ENCODE measurements at places on chromosomes 5 and 9.

DNA sequence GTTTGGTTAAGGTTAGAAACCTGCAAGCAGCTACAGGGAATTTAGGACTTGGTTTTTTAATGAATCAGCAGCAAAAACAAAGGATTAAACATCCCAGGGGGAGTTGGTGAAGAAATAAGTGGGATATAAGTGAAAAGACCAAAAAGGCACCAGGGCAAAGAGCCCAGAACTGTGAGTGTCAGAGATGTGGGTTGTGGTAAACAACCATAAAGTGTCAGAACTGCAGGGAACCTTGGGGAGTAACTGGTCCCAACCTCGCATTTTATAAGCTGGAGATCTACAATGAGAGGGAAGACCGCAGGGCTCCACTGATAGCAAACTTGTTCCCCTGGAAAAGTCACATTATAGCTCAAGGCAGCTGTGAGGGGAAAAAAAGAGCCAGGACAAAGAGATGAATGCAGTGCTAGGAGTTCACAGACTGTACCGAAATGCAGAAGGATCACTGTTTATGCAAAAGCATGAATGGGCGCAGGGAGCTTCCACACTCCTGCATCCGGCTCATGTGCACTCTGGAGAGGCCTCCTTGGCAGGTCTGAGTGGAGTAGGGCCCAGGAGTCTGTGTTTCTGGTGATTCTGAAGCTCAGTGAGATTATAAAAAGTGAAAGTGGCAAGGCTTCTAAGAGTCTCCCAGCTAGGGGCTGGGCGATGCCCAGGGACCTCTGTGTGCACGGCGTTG is 156.3 kb downstream of the GOLPH3 start:
- no peak for DNase-seq

- no peak for DNase-seq
These were observed 84.4 kb downstream of the ADRB2 start for GRCh38 chr5:148910686-148911361.

DNA sequence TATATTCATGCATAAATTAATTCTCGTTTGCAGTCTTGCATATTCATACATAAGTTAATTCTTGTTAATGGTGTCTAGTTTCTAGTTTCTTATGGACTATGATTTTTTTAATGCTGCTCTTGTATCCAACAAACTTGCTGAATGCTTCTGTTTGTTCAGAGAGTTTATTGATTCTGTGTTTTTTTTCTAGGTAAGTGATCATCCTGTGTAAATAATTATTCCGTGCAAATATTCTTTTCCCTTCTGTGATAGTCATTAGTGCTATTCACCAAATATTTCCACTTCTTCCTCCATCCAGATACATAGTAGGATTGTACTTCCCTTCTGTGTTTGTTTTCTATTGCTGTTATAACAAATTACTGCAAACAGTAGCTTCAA is 35.8 kb upstream of the SHISAL2B start:
- DNase-seq: no peak

DNA sequence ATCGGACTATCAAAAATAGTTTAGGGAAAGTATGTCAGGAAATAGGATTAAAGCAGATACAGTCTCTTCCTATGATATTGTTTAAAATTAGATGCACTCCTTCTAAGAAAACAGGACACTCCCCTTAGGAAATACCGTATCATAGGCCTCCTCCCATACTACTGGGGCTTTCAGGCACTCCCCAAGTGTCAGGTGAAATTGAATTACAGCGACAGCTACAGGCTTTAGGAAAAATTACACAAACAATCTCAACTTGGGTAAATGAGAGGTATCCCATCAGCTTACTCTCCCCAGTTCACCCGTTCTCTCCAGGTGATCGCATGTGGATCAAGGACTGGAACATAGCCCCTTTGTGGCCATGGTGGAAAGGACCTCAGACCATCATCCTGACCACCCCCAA is 110.4 kb upstream of the EPB41L4A start:
- no peak for DNase-seq

DNA sequence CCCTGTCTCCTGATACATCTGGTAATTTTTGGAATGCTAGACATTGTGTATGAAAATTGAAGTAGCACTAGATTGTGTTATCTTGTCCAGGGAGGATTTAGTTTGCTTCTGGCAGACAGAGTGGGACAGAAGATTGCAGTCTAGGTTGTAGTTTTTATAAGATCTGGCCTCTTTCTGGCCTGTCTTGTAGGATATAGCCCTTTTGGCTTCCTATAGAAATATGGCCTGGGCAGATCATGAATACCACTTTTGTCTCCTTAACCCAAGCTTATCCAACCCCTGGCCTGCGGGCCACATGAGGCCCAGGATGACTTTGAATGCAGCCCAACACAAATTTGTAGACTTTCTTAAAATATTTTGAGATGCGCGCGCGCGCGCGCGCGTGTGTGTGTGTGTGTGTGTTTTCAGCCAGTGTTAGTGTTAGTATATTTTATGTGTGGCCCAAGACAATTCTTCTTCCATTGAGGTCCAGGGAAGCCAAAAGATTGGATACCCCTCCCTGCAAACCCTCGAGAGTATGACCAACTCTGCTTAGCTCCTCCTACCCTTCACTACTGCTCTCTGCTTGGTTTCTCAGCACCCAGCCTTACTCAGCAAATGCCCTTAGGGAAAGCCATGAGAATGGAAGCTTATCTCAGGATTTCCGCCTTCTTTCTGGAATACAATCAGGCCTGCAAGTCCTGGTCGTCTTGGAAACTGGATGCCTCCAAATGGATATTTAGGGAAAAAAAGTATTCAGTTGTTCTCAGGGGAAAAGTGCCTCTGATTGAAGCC is 26.5 kb downstream of the ANKRD33B start:
- peak; percentile 60 for DNase-seq

DNA sequence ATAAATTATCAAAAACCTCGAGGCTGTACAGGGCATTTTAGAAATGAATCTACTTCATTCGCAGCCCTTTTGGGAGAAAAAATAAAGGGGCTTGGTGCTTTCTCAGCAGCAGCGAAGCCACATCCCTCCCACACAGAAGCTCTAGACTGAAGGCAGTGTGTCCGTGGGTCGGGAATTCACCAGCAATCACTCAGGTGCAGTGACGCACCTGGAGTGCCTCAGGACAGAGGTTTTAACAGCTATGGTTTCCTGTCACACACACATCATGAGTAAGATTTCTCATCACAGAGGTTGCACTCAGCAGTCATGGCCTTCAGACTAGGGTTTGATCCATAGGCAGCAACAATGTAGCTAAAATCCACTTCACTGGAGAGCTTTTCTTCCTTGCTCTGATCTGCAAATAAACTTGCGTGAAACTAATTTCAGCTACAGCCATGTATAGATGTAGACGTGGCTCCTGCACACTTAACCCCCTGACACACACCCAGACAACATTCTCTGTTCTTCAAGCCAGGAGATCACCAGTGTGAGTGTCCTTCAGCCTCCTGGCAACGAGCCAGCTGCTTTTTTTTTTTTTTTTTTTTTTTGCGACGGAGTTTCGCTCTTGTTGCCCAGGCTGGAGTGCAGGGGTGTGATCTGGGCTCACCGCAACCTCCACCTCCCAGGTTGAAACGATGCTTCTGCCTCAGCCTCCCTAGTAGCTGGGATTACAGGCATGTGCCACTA is 34.8 kb downstream of the DYNC2I2 start:
- no peak for DNase-seq

DNA sequence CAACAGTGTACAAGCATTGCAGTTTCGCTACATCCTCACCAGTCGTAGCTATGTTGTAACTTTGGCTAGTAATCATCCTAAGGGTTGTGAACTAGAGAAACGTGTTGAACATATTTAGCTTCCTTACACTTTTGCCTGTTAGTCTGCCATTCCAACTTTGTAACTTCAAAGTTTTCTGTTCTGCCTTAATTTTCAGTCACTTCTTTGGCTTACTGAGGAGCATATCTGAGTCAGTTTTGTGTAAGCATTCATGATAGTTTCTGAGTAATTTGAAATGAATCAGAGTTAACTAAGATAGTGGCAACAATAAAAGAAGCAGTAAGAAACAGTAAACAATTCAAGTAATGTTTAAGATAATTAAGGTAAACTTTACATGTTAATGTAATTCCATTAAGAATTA is 58.9 kb upstream of the MCCC2 start:
- no peak for DNase-seq

DNA sequence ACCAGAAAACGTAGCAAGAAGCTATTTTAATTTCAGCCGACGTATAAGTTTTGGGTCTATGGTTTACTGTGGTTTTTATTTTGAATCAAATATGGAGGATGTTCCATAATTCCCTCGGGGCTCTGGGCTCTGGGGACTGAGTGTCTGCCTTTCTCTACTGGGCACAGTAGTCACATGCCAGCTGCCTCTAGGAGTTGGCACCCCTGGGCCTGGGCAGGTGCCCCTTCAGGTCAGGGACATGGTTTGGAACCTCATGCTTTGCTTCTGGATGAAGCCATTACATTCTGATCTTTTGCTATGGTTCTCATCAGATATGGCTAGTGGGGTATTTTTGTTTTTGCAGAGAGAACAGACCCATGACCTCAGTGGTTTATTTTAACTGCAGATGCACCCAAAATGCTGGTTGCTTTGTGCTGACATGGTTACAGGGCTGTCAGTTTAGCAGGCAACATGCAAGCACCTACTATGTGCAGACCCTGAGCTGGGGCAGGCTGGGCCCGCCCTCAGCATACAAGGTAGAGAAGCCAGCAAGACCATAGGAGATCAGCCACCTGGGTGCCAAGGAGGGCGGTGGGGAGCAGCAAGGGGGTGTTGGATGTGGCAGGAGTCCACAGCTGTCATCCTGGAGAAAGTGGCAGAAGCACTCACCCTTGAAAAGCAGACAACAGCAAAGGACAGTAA is 54.5 kb upstream of the PSD2 start:
- no peak for DNase-seq

DNA sequence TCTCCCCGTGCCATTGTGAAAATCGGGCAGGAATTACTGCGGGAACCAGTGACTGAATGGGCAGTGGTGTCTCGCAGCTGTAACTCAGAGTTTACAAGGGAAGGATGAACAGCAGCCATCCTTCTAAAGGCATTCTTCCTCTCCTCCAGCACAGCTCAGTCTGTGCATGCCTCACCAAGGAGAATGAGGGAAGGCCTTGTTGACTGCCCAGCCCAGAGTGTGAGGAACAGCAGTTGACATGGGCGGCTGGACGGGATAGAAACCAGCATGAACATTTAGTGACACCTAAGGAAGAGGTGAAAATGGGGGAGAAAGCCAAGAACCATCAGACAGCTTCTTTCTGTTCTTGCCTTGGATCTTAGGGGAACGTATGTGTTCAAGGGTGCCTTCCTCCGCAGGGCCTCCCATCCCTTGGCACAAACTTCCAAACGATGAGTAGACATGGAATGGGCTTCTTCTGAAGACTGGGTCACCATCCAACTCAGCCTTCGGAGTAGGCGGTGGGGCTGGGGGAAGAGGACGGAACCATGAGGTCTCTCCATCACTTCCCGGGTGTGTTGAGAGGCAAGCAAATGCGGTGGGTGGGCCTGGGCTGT is 887 bp upstream of the PDE8B start:
- DNase-seq: no peak

- no peak for DNase-seq
These were observed 1.5 kb downstream of the PIP5K1B start for GRCh38 chr9:68706363-68707201.

- DNase-seq: no peak
These were observed 52.3 kb downstream of the GGTA1 start for GRCh38 chr9:121447321-121447834.

GRCh38 chr5:124902097-124902821 is 155.8 kb upstream of the ZNF608 start:
- DNase-seq: peak; percentile 53

DNA sequence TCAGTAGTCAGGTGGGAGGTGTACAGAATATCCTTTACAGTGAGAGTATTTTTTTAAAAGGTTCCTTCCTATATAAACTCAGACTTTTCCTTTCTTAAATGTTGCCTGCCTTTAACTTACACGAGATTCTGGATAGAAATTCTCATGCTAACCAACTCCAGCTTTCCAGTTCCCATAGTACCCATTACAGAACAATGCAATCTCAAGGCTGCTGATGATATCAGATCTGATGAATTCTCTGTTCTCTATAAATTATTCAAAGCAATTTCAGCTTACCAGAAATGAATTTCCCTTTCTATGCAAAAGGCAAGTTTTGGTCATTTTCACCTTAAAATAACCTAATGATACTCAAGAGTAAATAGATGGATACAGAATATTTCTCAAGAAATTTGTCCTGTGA is 90.3 kb downstream of the NUDT12 start:
- DNase-seq: no peak

- DNase-seq: no peak
These were observed 42.4 kb downstream of the STARD4 start for GRCh38 chr5:111469903-111470302.

DNA sequence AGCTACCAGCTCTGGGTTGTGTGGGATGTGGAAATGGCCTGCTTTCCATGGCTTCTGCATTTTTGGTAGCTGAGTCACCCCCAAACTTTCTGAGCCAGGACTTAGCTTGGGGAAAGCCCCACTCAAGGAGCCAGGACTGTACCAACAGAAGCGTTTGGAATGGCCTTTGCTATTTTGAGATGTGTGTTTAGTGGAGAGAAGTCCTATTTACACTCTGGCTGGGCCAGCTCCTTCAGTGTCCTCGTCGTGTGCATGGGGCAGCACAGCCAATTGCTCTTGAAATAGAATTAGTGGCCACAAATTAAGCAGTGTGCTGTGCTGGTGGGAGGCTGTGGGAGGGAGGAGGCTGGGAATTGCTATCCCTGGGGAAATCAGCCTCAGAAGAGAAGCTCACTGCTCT is 51.6 kb downstream of the ENTREP1 start:
- DNase-seq: no peak

DNA sequence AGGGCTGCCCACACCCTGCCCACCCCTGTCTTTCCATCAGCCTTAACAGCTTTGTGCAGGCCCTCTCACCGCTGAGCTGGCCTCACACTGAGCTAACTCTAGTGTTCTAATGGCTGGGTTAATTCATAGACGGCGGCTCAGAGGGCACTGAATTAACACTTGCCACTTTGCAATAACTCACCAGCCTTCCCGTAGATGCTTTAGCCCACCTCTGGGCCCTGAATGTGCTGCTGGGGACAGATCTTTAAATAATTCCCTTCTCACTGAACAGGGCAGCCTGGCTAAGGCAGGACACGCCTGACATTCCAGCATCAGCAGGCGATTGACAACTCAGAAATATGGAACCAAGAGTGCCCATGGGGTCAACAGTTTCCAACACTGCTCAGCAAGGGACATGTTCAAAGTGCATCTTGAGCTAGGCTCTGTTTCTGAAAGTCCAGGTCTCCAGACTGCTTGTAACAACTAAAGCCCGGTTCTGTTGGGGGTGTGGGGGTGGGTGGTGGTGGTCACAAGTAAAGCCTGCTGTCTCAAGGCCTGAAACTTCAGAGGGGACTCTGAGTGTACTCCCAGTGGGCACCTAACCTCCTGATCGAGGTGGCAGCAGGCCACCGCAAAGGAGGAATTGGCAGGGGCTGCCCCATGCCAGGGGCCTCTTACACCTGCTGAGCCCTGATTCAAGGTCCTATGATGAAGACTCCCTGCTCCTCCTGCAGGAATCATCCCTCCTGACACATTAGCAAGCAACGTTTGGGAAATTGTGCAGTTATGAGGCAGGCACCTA is 248.3 kb downstream of the FSTL4 start:
- DNase-seq: no peak

GRCh38 chr9:88710449-88710848 is 175.5 kb downstream of the NXNL2 start:
- no peak for DNase-seq

GRCh38 chr9:16848179-16848578 is 22.3 kb downstream of the BNC2 start:
- no peak for DNase-seq

- DNase-seq: no peak
These were observed 659.3 kb downstream of the TLE1 start for GRCh38 chr9:81030027-81030426.

GRCh38 chr5:154945695-154946301 is 4.9 kb downstream of the MRPL22 start:
- DNase-seq: no peak

- DNase-seq: no peak
These were observed 197.8 kb downstream of the AUH start for GRCh38 chr9:91163773-91164471.
